Stimulated activated CD8-positive, alpha-beta memory T cell treated with anti-CD3 and anti-CD28 coated beads, Interleukin-12 subunit alpha, Interleukin-12 subunit beta, amount 100 ng/mL, for 1 hour (primary cell): ENCODE measurements at places on chromosomes 16 and 17.

- DNase-seq = peak; percentile 14
These were observed 54.1 kb downstream of the XYLT1 start for GRCh38 chr16:17416461-17417311.

DNA sequence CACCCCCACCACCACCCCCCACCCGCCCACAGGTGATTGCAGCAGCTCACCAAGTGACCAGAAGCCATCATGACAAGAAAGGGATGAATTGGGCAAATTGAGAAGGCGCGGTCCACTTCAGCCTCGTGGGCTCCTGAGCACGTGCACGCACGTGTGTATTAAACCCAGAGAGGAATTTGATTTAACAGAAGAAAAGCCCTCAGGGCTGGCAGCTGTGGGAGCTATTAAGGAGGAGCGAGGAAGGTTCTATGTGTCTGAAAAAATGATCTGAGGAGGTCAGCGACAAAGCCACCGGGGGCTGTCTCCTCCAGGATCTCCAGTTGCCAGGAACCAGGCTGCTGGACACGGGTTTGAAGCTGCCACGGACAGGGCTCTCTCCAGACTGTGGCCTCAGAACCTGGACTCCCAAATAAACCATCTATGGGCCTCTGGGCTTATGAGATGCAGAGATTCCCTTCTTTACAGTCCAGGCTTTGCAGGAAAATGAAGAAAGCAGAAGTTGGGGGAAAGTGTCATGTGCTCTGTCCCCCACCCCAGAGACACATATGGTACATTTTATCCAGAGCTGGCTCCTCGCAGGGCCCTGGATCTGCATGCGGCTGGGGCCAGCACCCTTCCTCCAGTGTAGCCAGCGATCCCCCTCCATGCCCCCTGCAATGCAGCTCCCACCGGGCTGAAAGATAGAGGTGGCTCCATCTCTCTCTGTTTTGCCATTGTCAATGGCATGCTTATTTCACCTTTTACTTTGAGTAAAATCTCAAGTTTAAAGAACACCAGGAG is 219.7 kb upstream of the RPL38 start:
- no peak for DNase-seq

GRCh38 chr17:17395246-17395802 is 81.5 kb upstream of the MED9 start:
- no peak for DNase-seq

GRCh38 chr17:36722121-36722902 is 120.9 kb downstream of the MRM1 start:
- peak; percentile 51 for DNase-seq

GRCh38 chr17:79374087-79374689 is 236.7 kb downstream of the RBFOX3 start:
- no peak for DNase-seq
